NCI-H2081 treated with DMSO at 0.1 percent for 48 hours (cell line): ENCODE measurements at places on chromosomes 4 and X.

- DNase-seq: no peak
Measured at GRCh38 chr4:138716559-138717335, 298.8 kb upstream of the NOCT start.

DNA sequence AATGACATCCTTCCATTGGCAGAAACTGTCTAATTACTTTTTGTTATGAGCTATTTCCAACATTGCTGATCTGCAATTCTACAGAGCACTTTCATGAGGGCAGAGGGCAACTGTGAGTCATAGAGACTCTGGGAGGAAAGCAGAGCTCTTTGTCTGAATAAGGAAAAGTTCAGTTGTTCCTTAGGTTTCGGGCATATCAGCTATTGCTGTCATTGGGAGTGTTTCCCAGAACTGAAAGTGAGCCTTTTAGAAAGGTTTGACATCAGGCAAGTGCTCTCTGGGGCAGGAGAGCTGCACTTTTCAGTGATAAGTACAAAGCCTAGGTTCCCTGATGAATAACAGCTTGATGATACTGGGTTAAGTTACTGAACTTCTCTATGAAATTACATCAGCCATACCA, 119.2 kb upstream of the EDNRA start:
- no peak for DNase-seq

DNA sequence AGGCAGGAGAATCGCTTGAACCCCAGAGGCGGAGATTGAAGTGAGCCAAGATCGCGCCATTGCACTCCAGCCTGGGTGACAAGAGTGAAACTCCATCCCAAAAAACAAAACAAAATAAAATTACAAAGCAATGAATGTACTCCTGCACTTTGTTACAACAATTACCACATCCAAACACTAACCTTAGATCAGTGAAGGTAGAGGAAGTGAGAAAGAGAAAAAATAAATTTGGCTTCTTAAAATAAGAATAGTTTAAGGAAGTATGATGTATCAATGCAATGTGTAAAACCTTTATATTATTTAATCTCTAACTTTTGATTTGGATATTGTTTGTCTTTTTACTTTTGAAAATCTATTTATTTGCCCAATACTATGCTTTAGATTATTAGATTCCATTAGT, 21.7 kb upstream of the CSN1S1 start:
- DNase-seq: no peak

GRCh38 chr4:27326991-27327390, 466.4 kb downstream of the STIM2 start:
- no peak for DNase-seq

DNA sequence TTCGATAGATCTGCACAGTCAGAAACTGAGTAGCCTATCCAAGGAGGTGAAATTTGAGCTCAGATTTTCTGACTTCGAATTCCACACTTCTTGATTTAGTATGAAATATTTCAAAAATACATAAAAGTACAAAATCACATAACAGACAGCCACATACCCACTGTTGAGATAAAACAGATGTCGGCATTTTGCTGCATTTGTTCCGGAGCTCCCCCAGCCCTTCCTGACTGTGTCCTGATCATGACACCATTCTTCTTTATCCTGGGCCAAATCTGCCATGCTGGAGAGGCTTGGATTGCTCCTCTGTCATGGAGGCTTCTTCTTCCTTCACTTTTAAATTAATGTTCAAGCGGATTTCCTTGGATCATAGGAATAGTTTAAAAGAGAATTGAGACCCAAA, 124.2 kb upstream of the RBPJ start:
- DNase-seq: no peak

- DNase-seq: no peak
Measured at GRCh38 chr4:150283689-150284088, 205.4 kb downstream of the DCLK2 start.

DNA sequence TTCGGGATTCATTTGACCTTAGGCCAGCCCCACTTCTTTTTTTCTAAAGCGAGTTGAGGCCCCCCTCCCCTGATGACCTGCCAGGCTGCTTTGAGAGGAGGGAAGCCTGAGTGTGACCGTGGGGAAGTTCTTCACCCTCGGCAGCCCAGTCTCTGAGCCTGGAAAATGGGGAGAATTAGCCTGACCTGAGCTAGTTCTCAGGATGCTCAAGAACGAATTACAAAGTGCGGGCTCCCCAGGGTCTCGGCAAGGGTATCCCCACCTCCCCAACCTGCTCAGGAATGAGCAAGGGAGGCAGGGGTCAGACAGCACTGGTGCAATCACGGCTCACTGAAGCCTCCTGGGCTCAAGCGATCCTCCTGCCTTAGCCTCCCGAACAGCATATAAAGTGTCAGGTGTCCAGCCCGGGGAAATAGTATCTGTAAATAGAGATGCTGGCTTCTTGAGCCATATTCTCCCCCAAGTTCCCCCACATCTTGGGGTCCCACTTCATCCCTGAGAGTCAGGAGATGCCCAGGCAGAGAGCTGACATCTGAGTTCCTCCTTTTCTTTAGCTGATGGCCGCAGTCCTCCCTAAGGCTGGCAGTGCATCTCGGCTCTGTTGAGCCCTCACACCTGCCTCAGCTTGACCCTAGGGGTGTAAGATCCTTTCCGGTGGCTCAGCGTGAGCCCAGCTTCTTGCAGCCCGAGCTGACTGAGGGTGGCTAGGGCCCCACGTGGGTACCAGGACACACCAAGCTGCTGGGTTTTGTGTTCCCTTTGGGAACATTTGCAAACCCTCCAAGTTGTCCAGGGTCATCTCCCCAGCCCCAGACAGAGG, 1.6 kb downstream of the DUSP9 start:
- no peak for DNase-seq

DNA sequence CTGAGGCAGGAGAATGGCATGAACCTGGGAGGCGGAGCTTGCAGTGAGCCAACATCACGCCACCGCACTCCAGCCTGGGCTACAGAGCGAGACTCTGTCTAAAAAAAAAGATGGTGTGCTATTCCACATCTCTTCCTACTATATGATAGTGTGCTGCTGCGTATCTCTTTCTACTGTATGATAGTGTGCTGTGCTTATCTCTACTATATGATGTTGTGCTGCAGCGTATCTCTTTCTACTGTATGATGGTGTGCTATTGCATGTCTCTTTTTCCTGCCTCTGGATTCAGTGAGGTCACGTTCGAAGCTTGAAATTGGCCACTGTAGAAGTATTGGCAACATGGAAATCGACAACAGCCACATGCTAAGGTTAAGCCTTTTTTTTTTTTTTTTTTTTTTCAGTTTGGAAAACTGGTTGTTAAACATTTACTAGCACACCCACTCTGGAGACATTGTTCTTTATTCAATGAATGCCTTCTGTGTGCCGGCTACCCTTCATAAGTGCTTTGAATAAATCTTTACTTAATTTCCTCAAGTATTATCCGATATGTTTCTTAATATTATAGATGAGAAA, 31.0 kb downstream of the ARFIP1 start:
- DNase-seq: no peak

DNA sequence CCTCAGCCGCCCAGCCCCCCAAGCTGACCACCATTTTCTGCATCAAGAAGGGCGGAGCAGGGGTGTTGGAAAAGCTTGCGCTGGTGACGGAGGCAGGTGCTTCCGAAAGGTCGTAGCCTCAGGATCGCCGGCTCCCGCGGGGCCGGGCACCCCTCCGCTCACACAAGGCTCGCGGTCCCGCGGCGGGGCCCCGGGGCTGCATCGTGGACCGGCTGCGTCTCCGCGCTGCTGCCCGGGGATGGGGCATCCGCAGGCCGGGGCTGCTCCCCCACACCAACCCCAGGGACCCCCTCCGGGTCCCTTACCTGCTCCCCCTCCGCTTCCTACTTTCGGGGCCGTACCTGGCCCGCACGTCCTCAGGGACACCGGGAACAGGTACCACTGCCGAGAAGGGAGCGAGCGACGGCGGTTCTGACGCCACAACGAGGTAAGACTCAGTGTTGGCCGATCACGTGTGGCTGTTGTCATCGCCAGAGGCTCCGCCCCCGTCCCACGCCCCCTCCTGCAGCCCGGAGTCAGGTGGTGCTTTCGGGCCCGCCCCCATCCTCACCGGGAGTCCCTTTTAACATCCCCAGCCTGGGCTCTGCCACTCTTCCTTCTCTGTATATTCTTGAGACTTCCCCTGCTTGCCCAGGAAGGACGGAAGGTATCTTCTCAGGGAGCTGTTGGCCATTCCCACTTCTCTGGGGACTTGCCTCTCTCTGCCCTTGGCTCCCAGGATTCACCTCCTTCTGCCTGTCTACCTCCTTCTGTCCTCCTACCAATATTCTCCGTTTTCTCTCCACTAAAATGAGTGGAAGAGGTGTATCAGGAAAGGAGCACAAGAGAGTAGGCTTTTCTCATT, at the start of gene BEX2:
Gene BEX2 (minus strand): TSS at position 436 of the 844 bp plus-strand sequence. CDS start 1,014 bp downstream, outside the sequence.
- DNase-seq: peak; percentile 42

DNA sequence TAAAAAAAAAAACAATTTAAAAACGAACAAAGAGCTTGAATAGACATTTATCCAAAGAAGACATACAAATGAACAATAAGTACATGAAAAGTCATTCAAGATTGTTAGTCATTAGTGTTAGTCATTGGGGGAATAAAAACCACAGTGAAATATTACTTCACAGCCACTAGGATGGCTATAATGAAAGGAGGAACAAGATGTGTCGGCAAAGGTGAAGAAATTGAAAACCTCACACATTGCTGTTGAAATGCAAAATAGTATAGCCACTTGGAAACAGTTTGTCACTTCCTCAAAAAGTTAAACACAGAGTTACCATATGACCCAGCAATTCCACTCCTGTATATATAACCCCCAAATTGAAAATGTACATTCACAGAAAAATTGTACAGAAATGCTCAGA, 45.2 kb upstream of the SLC39A8 start:
- DNase-seq: no peak

DNA sequence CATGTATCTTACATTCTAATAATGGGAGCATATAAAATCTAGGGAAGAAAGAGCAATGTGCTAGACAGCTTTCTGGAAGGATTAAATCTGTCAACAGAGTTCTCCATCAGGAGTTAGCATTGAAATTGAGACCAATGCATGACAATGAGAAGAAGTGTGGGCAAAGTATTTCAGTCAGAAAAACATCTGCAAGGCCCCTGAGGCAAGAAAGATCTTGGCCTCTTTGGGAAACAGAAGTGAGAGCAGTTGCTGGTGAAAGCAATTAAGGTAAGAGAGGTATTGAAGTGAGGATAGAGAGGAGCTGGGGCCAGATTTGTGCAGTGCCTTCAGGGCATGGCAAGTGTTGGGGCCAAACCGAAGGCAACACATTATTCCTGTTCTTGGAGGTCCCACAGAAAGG, 999.1 kb downstream of the STPG2 start:
- no peak for DNase-seq

DNA sequence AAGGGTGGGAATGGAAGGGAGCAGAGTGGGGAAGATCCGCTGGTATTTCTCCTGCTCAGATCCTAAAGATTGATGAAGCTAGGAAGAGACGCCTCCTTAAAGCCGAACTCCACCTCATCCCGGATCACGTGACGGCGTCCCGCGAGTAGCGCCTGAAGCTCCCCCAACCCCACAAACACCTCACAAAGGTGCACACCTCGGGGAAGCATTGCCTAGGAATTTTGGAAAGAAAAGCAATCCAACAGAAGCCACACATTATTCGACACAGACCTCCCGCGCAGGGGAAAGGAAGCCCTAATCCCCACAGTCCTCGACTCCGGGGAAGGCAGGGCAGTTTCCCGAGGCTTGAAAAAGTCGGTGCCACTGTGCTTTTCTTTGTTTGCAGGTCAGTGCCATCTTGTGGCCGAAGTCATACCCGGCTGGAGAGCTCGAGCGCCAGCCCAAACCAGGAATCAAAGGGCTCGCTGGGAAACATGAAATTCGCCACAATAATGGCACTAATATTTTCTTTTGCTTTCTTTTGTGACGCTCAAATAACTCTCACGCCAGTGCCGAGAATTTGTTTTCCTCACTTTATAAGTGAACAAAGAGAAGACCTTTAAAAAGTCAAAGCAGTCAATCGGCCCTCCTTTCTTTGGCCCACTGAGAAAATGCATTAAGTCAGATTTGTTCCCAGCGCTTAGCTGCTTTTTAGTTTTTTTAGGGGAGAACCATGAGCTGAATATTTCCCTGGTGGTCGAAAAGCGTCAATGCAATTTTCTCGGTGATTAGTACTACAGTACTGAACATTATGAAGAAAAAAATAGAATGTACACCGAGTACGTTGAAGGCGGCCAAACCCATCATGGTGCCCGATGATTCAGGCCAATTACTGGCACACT, at the start of gene NPY1R:
Gene NPY1R (minus strand): TSS at position 71 of the 881 bp plus-strand sequence. CDS start 6,042 bp downstream, outside the sequence.
- peak; percentile 35 for DNase-seq

DNA sequence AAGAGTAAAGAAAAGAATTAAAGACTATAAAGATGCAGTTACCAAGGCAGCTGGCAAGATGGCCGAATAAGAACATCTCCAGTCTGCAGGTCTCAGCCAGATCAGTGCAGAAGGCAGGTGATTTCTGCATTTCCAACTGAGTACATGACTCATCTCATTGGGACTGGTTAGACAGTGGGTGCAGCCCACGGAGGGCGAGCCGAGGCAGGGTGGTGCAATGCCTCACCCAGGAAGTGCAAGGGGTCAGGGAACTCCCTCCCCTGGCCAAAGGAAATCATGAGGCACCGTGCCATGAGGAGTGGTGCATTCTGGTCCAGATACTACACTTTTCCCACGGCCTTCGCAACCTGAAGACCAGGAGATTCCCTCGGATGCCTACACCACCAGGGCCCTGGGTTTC, 20.5 kb downstream of the SPIN4 start:
- DNase-seq: no peak

- no peak for DNase-seq
Measured at GRCh38 chrX:11426712-11427452, 133.7 kb downstream of the AMELX start.

DNA sequence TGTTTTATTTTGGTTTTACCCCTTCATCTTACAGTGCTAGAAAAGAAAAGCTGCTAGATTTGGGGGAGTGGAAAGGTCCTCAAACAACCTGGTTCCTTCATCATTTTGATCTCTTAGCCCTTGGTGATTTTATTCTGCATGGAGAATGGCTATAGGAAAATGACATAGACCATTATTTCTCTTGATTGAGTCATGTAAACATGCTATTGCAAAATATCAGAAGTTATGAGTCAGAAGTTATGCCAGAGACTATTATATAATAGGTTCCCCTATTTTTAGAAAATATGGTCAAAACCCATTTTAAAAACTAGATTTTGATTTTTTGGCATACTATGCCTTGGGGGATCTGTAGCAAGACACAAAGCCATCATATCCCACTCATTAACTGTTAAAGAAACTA, 83.7 kb upstream of the FAM9C start:
- no peak for DNase-seq

DNA sequence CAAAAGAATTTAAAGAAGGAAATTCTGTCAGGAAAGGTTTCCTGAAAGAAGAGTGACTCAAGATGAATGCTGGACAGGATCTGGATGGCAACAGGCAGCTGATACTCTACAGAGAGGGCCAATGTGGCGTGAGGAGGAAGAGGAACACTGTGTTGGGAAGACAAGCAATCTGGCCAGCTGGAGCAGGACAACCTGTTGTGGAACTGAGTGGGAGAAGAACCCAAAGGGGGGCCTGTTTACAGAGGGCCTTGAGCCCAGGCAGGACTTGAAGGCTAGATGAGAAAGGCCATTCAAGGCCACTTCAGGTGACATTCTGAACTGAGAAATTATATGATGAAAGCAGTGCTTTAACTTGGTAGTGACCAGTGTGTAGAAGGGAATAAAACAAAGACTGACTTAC, 8.5 kb downstream of the OTUD4 start:
- no peak for DNase-seq

GRCh38 chr4:145281951-145282350, 101.6 kb upstream of the OTUD4 start:
- DNase-seq: no peak
